ENCODE measurements at places on chromosomes 1 and 21.
A peak's percentile ranks its signal among the peaks of the same experiment; 100 is the strongest.

DNA sequence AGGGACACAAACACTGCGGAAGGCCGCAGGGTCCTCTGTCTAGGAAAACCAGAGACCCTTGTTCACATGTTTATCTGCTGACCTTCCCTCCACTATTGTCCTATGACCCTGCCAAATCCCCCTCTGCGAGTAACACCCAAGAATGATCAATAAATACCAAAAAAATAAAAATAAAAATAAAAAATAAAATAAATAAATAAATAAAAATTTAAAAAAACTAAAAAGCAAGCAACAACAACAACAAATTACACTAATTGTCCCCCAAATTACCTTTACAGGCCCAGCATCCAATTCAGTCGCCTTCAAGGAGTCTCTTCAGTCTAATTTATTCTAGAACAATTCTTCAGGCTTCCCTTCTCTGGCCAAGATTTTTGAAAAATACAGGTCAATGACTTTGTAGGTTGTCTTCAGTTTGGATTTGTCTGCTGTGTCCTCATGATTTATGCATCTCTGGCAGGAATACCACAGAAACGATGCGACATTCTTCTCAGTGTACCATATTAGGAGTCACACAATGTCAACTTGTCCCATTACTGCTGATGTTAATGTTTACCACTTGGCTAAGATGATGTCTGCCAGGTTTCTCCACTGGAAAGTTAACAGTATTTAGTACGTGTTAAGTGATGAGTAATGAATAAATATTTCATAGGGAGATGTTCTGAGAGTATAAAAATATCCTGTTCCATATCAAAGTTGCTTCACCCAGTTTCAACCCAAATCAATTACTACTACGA, 20.3 kb upstream of the BMP8B start:
- no peak for DNase-seq

DNA sequence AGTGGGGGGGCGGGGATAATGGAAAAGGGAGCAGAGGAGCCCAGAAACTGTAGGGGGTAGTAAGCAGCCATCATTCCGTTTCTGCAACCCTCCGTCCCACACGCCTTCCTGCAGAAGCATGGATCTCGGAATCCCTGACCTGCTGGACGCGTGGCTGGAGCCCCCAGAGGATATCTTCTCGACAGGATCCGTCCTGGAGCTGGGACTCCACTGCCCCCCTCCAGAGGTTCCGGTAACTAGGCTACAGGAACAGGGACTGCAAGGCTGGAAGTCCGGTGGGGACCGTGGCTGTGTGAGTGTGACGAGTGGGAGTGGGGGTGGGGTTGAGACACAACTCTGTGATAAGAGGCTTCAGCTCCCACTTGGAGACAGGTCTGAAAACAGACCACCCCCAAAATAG, 706 bp downstream of the CREB3L4 start:
- no peak for DNase-seq

DNA sequence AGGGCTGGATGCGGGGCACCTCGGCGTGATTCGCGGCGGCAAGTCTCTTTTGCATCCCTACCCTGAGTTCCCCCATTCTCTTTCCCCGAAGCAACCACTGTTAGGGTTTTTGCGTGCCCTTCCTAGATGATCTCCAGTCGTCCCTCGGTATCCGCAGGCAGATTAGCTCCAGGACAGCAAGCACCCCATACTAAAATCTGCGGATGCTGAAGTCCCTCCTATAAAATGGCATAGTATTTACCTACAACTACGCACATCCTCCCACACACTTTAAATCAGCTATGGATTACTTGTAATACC, 22.8 kb upstream of the CFAP126 start:
- DNase-seq, result no peak

DNA sequence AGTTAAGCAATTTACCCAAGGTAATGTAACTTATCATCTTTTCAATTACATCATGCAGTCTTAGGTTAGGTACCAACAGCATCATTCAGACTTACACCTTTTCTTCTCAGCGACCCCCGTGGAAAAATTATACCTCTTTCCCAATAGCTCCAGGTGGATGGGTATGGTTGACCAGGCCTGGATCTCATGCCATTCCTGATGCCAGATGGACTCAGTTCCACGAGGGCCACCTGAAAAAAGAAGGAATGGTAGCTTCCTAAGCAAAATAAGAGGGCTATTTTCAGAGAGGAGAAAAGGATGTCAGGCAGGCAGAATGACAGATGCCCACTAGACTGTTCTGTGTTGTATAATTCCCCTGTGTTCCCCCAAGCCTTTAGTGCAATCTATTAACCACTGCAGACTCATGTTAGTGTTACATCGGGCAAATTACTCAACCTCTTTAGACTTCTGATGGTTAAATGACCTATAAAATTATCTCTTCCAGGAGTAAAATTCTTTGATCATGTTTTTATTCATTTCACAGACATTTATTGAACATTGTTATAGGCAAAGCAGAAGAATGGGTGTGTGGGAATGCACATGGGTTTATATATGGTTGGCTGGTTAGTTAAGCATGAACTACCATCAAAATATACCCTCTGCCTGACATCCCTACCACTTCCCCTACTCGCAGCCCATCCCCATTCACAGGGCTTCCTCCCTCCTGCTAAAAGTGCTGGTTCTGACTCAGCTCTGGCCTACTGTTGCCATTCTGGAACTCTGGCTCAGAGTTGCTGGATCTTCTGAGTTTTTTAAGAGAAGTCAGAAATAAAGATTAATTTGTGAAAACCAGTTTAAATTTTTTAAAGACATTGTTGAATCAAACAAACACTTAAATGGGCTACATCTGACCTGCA, 10.6 kb upstream of the MYSM1 start:
- DNase-seq, result no peak

GRCh38 chr1:172938681-172939080, 112.1 kb downstream of the TNFSF18 start:
- peak; percentile 78 for DNase-seq

Data from amniotic epithelial cell (primary cell).